CD4-positive, alpha-beta T cell treated with Interferon gamma for 1 hour (primary cell): ENCODE measurements at places on chromosomes 7 and 10.

DNA sequence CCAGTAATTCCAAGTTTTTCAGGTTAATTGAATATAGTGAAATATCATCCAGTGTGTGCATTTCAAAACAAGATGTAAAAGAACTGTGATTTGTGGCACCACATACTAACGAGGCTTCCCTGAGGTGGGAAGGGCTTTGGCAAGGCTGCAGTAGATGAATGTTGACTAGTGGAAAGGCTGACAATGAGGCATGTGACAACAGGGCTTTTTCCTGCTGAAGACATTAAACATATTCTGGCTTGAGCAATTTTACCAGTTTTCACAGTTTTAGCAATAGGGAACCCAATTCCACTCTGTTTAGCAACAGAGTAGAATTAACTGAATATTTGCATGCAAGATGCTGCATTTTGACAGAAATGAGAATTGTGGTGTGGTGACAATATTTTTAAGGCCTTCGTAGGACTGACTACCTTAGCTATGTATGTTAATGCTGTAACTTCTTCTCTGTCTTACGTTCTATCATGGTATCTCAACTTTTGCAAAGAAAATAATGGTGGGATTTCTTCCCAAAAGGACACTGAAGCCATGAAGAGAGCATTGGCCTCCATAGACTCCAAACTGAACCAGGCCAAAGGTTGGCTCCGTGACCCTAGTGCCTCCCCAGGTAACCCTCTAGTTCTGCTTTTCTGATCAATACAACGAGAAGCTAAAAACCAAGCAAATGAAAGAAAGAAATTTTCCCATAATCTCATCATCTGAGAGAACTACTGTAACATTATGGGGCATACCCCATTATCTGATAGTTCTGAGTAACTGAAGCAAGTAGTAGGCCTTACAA is 68.5 kb downstream of the AP3M1 start:
- no peak for DNase-seq

- no peak for DNase-seq
Observed at GRCh38 chr7:69411466-69411865, 186.8 kb upstream of the AUTS2 start.

GRCh38 chr10:80344912-80345311 is 11.6 kb downstream of the DYDC1 start:
- DNase-seq: no peak

GRCh38 chr10:59626523-59626869 is 83.2 kb downstream of the SLC16A9 start:
- DNase-seq: no peak

- no peak for DNase-seq
Observed at GRCh38 chr10:129888784-129889616, 75.1 kb downstream of the EBF3 start.

- DNase-seq: no peak
Observed at GRCh38 chr7:157488281-157488680, 151.5 kb downstream of the DNAJB6 start.

DNA sequence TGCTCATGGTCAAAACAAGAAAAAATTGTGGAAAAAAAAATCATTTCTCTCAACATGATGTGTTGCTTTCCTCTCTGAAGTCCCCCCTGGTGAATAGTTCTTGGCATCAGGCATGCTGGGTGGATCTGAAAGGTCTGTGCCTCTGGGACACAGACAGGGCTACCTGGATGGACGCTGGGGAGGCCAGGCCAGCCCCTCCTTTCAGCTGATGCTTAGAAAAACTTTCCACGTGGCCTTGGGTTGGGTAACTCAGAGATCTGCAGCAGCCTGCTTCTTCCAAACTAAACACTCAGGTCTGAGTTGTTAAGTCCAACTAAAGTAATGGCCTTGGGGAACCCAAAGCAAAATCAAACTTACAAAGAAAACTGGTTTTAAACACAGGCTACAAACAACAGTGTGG is 113.0 kb downstream of the CCDC3 start:
- DNase-seq: no peak

DNA sequence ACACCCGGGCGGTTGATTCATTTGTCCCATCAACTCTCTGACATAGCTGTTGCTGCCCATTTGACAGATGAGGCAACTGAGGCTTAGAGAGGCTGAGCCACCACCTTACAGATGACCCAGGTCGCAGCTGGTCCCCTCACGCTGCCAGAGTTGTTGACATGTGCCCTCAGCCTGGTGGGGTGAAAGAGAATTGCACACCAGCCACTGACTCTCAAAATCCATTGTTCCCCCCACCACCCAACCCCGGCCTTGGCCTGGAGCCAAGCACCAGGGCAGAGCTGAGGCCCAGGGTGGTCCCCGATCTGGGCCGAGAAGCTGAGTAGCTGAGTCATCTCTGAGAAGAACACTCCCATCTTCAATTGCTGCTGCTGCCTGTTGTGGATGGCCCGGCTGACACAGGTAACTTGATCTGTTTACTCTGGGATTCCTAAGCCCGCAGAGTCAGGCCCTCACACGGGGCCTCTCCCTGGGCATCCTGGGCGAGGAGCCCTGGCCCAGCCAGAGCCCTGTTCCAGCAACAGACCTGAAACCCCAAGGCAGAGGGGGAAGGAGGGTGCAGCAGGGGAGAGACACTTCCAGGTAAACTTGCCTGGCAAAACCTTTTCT is 27.5 kb downstream of the PVRIG start:
- DNase-seq: no peak

DNA sequence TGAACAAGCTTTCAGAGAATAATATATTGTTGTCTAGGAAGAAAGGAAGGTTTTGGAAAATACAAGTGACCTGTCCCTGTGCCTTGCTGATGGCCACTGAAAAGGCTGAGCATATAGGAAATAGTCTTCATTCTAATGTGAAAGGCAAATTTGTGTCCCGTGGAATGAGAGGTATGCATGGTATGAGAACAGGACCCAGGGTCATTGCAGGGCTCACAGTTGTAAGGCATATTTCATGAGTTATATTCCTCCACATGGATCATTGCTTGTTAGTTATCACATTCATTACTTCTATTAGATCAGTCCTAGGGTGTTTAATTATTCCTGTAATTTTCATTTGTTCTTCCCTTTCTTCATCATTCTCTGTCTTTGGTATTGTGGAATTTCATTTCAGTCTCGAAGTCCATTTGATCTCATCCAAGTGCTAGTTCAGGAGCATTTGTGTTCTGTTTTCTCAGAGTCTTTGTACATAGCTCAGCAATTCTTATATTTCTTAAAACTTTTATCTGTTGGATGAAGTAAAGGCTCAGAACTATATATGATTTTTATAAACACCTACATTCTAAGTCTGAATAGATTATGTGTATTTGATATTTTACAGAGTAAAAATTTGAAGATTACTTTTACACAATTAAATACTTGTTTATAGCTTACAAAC is 39.4 kb upstream of the ARHGAP21 start:
- DNase-seq: no peak

- no peak for DNase-seq
Observed at GRCh38 chr7:4800926-4801838, 25.8 kb downstream of the AP5Z1 start.

- DNase-seq: no peak
Observed at GRCh38 chr7:156492170-156492569, 148.4 kb upstream of the RNF32 start.

DNA sequence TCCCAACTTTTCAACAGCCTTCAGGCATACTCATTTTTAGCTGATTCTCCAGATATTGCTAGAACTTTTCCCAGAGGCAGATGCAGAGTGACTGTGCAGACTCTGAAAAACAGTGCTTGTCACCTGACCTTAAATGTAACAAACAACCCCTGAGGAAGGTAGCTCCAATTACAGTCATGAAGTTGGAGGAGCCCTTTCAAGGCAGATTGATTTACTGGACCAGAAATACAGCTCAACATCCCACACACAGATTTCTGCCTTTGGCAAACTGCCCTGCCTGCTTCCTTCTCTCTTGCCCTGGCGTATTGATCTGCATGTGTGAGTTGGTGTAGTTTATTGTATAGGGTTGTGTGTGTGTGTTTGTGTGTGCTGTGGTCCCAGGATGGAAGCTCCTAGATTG is 38.5 kb downstream of the PYROXD2 start:
- no peak for DNase-seq

GRCh38 chr7:12458520-12459131 is 55.0 kb upstream of the VWDE start:
- DNase-seq: no peak

- no peak for DNase-seq
Observed at GRCh38 chr10:35225204-35225603, 98.6 kb downstream of the CREM start.

DNA sequence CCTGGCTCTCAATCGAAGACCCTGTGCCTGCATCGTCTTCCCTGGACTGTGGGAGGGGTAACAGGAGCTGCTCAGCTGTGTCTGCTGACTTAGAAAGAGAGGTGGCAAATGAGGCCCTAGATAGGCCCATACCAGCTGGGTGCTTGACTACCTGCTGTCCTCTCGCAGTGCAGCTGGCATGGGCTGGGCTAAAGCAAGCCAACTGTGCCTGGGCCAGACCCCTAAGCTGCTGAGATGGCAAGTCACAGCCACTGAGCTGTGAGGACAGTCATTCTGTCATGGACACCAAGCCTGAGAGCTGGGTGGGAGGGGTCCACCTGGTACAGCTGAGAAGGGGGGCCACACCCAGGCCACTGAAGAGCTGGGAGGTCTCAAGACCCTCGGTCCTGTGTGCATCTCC is 45.8 kb upstream of the AQP1 start:
- DNase-seq: no peak

DNA sequence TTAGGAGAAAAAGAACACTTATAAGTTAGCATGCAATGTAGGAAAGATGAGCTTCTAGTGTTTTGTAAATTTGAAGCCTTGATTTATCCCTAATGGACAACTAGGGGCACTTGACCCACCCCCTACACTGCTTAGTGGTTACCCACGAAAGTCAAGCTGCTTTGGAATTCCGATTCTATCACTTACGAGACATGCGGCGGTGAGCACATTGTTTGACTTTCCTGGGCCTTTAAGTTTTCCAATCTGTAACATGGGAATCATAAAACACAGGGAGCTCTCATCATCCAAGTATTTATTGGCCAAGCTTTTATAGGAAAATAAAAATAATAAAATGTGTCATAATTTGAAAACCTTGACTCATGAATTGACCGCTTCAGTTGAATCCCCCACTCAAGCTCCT is 78.7 kb upstream of the PDK4 start:
- DNase-seq: no peak

GRCh38 chr7:48634116-48634632 is 290.2 kb upstream of the CDC14C start:
- DNase-seq: no peak

GRCh38 chr7:98802088-98802780 is 67.6 kb downstream of the TMEM130 start:
- DNase-seq: peak; percentile 79

GRCh38 chr7:132520591-132521280 is 55.5 kb downstream of the PLXNA4 start:
- no peak for DNase-seq

GRCh38 chr10:132689721-132690360 is 96.1 kb downstream of the NKX6-2 start:
- DNase-seq: no peak

DNA sequence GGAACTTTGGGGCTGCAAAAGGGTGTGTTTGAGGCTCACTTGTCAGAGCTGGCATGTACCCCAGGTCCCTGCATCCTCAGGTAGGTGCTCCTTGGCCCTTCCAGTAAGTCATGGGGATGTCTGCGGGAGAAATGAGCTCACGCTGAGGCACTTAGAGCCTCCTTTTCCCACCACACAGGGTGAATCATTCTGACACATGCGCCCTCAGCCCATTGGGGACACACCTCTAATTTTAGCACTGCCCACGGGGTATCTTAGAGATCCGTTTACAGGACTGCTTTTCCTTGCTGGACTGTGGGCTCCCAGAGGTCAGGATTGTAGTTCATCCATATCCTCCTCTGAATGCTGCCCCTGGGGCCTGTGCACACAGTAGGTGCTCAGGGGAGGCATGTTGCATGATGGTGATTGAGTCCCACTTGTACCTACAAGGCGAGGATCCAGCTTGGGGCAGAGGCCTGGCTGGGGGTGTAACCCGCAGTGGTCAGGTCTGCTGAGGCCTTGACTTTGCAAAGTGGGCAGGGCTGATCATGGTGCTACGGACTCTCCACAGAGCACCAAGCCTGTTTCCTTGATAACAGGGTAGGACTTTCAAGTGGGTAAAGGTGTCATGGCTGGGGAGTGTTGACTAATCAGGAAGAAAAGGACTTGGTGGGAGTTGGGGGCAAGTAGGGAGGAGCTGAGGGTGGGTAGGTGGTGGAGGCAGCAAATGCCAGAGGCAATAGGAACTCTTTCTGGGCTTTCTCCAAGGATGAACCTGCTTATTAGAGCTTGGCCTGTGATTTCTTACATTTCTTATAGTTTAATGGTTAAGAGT is 5.8 kb downstream of the TSPAN15 start:
- no peak for DNase-seq

GRCh38 chr10:14381475-14381874 is 50.8 kb upstream of the FRMD4A start:
- no peak for DNase-seq

DNA sequence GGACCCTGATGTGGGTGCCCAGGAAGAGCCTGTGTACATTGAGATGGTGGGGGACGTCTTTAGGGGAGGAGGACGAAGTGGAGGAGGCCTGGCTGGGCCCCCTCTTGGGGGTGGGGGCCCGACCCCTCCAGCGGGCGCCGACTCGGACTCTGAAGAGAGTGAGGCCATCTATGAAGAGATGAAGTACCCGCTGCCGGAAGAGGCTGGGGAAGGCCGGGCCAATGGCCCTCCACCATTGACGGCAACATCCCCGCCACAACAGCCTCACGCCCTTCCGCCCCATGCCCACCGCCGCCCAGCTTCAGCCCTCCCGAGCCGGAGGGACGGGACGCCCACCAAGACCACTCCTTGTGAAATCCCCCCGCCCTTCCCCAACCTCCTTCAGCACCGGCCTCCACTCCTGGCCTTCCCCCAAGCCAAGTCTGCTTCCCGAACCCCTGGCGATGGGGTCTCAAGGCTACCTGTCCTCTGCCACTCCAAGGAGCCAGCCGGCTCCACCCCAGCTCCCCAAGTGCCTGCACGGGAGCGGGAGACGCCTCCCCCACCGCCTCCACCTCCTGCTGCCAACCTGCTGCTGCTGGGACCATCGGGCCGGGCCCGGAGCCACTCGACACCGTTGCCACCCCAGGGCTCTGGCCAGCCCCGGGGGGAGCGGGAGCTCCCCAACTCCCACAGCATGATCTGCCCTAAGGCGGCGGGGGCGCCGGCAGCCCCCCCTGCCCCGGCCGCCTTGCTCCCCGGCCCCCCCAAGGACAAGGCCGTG is 4.8 kb downstream of the NYAP1 start:
- no peak for DNase-seq

GRCh38 chr10:118926072-118926417 is 103.5 kb upstream of the NANOS1 start:
- DNase-seq: no peak

DNA sequence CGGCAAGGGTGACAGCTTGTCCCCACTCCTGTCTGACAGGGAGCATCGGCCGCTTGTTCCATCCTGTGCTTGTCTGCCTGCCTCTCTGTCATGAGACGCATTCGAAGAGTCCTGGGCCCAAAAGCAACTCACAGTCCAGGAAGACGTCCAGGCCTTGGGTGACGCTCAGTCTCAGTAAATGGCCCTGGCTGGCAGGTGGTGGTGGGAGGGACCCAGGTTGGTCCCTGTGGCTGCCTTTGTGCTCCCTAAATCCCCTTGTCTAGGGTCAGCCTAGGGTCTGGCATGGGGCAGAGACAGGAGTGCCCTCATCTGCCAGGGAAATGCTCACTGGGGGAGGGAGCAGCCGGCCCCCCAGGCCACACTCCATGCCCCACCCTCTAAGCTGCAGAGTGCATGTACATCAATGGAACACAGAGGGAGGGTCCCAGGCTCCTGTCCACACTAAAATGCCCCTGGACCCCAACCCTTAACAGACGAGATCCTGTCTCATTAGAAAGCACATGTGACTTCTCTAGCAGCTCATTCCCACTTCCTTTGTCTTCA is 295.2 kb upstream of the ZNF32 start:
- DNase-seq: no peak

GRCh38 chr10:43128958-43129706 is 9.1 kb upstream of the CSGALNACT2 start:
- peak; percentile 54 for DNase-seq
